ENCODE measurements at places on chromosomes 1 and 21. TPM values are rescaled to one million over a fixed set of nuclear protein-coding genes. Genes with fewer than 3 reads are reported as not detected.
A peak's percentile ranks its signal among the peaks of the same experiment; 100 is the strongest.

GRCh38 chr1:156766298-156767100, 836 bp upstream of the PRCC start:
- DNase-seq: peak; percentile 47

- DNase-seq: no peak
Observed at GRCh38 chr1:149915429-149916192, 2.0 kb downstream of the SV2A start.

- DNase-seq: no peak
Observed at GRCh38 chr1:229015806-229016205, 255.1 kb upstream of the RAB4A start.

- no peak for DNase-seq
Observed at GRCh38 chr21:38241029-38241740, 15.6 kb upstream of the KCNJ15 start.

- no peak for DNase-seq
Observed at GRCh38 chr1:202160377-202160940, at the start of gene PTPN7. TSS of gene PTPN7 (minus strand) at chr1:202160602. CDS start at chr1:202159402, 1,200 bp downstream.

GRCh38 chr1:55378582-55378981, 163.4 kb upstream of the USP24 start:
- DNase-seq: peak; percentile 84

- DNase-seq: no peak
Observed at GRCh38 chr1:229792012-229792975, 166.2 kb downstream of the URB2 start.

GRCh38 chr21:25550352-25551120, 56.7 kb downstream of the MRPL39 start:
- no peak for DNase-seq

DNA sequence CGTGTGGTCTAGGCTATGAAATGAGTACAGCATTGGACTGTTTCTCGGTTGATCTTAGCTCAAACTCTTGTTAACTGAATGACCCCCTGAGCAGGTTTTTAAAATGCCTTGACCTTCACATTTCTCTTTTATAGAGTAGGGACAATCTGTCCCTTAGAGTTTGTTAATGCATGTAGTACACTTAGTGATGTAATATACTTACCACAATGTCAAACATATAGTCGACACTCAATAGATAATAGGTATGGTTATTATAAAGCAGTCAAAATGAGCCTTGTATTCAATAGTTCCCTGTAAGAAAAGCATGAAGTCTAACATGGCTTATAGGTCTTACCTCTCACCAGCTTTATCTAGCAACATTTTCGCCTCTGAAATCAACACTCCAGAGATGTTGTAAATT, 161.0 kb upstream of the RUNX1 start:
- DNase-seq: no peak

DNA sequence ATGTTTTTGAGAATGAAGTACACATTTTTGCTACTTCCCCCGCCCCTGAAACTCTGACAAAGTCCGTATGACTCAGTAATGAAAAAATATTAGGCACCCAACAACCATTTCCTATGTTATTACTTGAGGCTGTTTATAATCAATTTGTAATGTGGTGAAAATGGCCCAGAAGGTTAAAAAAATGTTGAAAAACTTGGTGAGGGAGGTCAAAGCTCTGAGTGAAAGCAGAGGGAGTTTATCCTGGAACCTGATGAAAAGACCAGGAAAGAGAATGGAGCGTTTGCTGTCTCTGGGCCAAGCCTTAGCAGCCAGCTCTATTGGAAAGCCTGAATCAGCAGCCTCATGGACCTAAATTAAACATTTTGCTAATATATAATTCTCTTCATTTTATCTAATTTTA, 367.7 kb upstream of the NEGR1 start:
- DNase-seq: peak; percentile 35

GRCh38 chr1:98975113-98975512, 29.5 kb downstream of the PLPPR5 start:
- peak; percentile 48 for DNase-seq

DNA sequence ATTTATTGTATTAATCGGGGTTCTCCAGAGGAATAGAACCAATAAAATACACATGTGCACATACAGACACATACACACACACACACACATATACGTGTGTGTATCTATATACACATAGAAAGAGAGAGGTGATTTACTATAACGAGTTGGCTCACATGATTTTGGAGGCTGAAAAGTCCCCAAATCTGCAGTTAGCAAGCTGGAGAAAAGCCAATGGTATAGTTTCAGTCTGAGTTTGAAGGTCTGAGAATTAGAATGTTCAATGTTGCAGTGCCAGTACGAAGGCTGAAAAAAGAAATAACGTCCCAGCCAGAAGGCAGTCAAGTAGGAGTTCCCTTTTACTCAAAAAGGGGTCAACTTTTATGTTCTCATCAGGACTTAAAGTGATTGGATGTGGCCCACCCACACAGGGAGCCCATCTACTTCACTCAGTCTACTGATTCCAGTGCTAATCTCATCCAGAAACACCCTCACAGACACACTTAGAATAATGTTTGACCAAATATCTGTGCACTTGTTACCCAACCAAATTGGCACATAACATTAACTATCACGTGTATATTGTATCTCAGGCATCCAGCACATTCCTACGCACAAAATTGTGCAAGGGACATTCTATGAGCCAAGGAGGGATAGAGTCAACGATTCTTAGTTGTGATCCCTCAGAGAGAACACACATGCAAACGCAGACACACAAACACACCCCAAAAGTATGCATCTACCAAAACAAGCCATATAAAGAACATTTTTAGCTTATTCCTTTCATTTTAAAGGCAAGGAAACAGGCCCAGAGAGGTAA, 195.5 kb upstream of the DUSP10 start:
- DNase-seq: no peak

DNA sequence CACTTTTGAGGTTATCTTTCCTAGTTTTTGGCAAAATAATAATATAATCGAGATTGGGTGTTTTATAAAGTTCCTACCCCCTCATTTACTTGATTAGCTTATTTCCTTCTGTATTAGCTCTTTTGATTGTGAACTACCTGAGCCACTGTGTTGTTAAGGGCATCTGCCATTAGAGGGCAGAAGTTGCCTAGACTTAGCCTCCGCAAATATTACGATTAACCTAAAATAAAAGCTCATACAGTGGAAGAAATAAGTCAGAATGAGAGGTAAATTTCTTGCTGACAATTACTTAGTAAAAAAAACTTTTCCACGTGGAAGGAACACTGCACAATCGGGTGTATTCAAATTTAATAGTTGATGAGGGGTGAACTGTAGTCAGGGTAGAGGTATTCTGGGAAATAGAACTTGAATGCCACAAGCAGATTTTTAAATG, 2.3 kb downstream of the H3-3A start:
- peak; percentile 81 for DNase-seq

GRCh38 chr1:230501849-230502248, 75.7 kb upstream of the PGBD5 start:
- no peak for DNase-seq

DNA sequence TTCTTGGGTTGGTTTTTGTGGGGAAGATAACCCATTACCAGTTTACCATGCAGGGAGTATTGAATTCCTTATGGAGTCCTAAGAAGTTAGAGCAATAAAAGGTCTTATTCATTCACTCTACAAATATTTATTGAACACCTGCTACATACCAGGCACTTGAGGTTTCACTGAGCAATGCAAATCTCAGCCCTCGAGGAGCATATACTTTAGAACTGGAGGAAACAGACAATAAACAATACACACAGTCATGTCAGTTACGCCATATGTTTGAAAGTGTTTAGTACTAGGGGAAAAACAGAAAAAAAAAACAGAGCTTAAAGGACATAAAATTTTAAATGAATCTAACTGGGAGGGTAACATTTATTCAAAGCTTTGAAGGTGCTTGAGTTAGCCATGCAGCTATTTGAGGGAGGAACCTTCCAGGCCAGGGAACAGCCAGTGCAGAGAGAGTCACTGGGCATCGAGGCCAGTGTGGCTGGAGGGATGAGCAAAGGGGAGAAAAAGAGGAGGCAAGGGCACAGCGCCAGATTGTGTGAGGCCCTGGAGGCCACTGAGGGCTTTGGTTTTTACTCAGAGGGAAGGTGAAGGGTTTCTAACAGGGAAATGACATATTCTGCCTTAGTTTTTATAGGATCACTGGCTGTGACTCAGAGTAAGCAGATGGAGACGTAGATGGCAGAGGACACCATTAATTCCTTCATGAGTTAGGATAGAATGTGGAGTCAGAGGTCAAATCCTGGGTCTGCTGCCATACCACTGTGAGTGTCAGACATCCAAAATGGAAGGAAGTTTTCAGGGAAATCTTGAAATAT, 32.7 kb downstream of the C1orf21 start:
- DNase-seq: peak; percentile 76

DNA sequence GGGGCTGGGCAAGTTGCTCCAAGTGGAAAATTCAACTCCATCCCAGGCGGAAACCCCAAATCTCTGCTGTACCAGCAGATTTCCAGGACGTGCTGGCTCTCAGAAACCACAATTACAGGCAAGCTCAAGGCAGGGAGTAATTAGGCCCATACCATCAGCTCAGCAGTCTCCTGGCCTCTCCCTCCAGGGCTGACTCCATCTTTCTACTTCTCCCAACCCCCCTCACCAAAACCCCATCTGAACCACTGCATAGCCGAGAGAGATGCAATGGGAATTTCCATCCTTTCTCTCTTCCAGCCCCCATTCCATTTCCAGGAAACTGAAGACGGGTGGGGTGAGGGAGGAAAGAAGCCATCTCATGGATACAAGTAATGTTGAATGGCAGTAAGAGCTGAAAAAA, 41.2 kb downstream of the ARHGEF11 start:
- no peak for DNase-seq

GRCh38 chr1:116097626-116098025, 13.6 kb upstream of the MAB21L3 start:
- no peak for DNase-seq

DNA sequence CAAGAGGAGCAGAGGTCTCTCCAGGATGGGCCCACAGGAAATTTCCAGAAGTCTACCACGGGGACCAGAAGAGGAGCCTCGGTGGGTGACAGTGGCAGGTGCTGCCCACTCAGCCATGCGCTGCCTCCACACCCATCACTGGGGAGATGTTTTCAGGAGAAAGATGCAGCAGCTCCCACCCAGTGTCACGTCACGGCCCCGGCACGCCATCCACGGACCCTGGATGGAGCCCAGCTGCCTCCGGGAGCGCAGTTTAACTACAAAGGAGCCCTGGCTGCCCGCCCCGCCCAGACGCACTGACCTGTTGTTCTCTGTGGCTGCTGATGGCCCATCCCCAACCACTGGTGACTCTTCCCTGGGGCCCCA, 6.8 kb downstream of the TSPEAR start:
- no peak for DNase-seq

PAPPA2 gene
- not detected for total RNA-seq

FRRS1 gene
- total RNA-seq: 16.3 TPM

ERO1B gene
- total RNA-seq: 0.95 TPM

NR1I3 gene
- total RNA-seq: not detected

IL20 gene
- total RNA-seq: not detected

GNAT2 gene
- total RNA-seq: 0.69 TPM

TTC4 gene
- total RNA-seq: 28.2 TPM

MTARC1 gene
- 50.2 TPM for total RNA-seq

TFF3 gene
- 9.1 TPM for total RNA-seq

WDR64 gene
- not detected for total RNA-seq

MTMR11 gene
- total RNA-seq: 5.1 TPM

MFAP2 gene
- total RNA-seq: 1.8 TPM

TPTE gene
- not detected for total RNA-seq

KRTAP12-2 gene
- not detected for total RNA-seq

MANEAL gene
- total RNA-seq: 47.6 TPM

HFM1 gene
- not detected for total RNA-seq

AHCTF1 gene
- 52.3 TPM for total RNA-seq

SH2D5 gene
- 11.2 TPM for total RNA-seq
